Neural crest cell (in vitro differentiated cells): ENCODE measurements at places on chromosomes 2 and 18.

DNA sequence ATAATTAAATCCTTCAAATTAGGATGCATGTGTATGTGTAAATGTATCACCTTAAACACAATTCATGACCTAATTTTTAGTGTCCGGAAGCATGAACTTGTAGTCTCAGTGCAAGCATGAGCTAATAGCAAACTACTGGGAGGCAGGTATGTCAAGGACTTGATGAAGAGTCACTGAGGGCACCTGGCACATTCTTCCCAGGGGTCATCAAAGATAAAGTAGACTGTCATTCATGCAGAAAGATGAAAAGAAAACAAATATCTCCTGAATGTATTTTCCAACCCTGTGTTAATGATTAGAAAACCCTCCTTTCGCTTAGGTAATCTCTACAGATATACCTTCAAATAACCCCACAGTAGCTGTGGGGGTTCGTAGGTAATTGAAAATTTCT, 234.9 kb downstream of the SOCS6 start:
- no peak for DNase-seq

DNA sequence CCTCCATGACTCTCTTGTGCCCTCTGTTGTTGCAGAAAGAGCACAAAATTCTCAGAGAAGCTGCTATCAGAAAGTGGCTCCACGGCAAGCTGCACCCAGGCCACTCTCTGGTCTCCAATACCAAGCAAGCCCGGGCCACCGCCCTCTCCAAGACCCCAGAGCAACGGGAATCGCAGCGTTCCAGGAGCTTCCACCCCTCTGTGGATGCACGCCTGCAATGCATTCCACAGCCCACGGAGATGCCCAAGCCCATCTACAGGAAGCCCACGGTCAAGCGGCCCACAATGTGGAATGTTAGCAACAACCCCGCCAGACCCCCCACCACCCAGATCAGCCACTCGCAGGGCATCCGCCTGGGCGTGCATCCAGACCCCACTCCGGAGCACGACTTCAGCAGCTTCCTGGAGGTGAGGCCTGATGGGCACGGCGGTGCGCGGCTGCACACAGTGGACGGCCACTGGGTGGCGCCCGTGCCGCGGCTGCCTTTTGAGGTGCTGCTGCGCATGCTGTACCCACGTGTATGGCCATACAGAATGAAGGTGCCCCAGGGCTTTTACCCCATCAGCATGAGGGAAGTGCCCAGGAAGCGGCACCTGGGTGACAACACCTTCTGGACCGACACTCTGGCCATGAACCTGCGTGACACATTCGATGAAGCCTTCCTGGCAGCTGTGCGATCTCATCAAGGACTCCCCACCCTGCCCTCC, 6.3 kb downstream of the ANKRD53 start:
- DNase-seq: peak; percentile 62

DNA sequence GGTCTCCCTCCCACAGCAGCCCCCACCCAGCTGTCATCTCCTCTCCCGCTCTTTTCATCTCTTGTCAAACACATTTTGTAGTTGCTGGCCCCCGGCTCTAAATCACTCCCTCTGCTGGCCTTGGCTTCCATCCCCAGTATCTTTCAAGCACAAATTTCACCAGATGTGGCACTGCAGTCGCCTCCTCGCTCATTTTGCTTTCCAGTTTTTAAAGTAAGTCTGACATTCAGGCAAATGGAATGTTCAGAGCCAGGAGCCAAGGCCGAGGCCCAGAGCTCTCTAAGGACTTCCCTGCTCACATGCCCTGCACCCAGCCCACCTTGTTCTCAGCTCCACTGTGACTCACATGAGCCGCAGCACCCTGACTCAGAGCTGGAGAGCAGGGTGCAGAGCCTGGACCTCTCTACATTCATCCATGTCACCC, 158.4 kb downstream of the GALNT14 start:
- no peak for DNase-seq

- no peak for DNase-seq
These were observed 238.2 kb downstream of the CDH7 start for GRCh38 chr18:65988972-65989371.

- no peak for DNase-seq
These were observed 48.6 kb downstream of the ETAA1 start for GRCh38 chr2:67445652-67446268.

DNA sequence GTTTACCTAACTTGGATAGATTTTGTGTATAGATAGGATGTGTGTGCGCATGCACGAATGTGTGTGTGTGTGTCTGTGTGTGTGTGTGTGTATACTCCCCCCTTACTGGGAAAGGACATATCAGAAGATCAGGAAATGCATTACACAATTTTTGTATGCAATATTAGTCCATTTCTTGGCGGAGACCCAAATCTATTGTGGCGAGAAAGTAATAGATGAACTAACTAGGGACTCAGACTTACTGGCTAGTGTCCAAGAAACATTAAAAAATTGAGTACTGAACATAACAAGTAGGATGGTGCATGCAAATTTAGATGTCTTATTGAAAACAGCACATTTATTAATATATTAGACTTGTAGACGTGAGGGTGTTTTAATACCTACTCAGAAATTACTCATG, 1036.5 kb upstream of the FANCL start:
- DNase-seq: no peak

GRCh38 chr2:194591192-194591591, 1065.8 kb upstream of the SLC39A10 start:
- DNase-seq: no peak

DNA sequence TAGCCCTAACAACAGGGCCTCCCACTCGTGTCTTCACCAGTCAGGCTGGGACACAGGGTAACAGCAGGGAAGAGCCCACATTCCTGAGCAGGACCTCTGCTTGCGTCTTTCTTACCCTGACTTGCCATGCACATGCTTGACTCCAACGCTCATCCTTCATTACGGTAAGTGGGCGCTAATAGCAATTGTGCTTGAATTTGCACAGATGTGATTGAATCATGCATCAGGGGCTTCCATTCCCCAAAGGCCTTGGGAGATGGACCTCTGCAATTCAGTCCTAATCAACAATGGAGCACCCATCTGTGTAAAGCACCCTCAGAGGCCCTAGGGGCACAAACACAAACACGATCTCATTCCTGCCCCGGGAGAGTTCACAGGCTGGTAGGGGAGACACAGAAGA, 13.5 kb downstream of the TEX51 start:
- DNase-seq: no peak

GRCh38 chr2:159375241-159375640, 88.7 kb upstream of the WDSUB1 start:
- DNase-seq: no peak

GRCh38 chr2:33321236-33321771, 155.1 kb upstream of the RASGRP3 start:
- DNase-seq: no peak

- DNase-seq: peak; percentile 36
These were observed at the start of gene CIDEA for GRCh38 chr18:12254136-12254819. Gene CIDEA (plus strand): TSS chr18:12254361. CDS start chr18:12254384, 23 bp downstream.

GRCh38 chr2:65425276-65425675, 7.1 kb downstream of the SPRED2 start:
- DNase-seq: no peak

DNA sequence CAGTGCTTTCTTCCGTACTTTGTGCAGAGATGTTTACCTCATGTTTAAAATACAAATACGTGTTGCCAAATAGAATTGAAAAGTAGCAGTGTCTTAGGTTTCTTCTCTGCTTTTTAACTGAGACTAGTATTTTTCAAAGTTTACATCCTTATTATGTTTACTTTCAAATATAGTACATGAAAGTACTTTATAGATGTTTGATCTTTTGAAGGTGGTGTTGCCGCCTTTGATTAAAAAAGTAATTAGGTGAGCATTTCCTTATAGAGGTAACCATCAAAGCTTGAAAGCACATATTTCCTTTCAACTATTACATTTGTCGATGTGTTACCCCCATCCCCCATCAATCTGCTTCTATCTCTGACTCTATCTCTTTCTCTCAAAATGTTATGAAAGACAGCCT, 87.0 kb downstream of the CERS6 start:
- DNase-seq: no peak

- DNase-seq: peak; percentile 67
These were observed 54.8 kb upstream of the CREB1 start for GRCh38 chr2:207474863-207475485.

DNA sequence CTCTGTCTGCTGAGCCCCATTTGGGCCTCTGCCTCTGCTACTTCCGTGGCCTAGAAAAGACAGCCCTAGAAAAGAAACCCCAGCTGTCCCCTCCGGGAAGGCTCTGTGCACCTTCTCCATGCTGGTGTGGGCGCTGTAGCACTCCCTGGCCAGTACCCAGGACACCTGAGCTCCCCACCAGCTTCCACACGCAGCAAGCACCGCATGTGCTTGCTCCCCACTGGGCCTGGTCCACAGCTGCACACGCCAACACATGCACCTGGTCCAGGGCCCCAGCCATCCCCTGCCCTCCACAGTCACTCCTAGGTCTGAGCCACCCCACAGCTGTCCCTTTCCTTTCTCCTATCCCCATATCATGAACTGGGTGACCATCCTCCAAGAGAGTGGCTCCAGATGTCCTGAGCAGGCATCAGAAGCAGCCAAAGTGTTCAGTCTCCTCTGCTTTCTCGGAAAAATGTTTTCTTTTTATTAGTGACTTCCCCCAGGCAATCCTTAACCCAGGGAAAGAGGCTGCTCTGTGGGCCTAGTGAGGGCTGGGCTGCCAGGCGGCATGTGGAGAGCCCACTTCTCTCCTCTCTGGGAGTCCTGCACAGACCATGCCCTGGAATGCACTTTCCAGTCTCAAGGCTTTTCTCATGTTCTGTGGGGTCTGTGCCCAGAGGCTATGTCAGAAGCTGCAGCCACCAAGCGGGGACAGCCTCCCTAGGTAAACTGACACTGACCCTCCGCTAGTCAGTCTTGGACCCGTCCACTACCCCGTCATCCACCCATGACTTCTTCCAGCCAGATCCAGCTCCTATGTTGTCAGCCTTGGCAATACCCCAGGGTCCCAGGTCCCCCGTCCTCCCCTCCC, 133.7 kb downstream of the KLHL29 start:
- no peak for DNase-seq

- DNase-seq: no peak
These were observed 78.1 kb upstream of the TMEM178A start for GRCh38 chr2:39587641-39588040.

GRCh38 chr2:239594019-239594771, 193.4 kb upstream of the HDAC4 start:
- DNase-seq: no peak

DNA sequence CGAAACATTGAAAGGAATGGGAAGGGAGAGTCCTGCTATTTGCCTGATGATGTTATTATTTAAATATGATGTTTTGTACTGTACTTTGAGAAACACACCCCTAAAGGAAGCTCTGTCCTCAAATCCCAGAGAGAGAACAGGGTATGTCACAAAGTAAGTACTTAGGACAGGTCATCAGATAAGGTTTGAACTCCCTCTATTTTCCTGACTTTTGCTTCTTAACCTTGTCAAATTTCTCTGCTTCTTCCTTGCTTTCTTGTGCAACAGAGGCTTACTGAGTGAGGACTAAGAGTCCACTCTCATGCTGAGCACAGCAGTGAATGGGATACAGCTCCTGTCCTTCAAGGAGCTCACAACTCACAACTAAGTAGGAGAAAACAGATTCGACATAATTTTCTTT, 3.7 kb downstream of the DGUOK start:
- DNase-seq: no peak

DNA sequence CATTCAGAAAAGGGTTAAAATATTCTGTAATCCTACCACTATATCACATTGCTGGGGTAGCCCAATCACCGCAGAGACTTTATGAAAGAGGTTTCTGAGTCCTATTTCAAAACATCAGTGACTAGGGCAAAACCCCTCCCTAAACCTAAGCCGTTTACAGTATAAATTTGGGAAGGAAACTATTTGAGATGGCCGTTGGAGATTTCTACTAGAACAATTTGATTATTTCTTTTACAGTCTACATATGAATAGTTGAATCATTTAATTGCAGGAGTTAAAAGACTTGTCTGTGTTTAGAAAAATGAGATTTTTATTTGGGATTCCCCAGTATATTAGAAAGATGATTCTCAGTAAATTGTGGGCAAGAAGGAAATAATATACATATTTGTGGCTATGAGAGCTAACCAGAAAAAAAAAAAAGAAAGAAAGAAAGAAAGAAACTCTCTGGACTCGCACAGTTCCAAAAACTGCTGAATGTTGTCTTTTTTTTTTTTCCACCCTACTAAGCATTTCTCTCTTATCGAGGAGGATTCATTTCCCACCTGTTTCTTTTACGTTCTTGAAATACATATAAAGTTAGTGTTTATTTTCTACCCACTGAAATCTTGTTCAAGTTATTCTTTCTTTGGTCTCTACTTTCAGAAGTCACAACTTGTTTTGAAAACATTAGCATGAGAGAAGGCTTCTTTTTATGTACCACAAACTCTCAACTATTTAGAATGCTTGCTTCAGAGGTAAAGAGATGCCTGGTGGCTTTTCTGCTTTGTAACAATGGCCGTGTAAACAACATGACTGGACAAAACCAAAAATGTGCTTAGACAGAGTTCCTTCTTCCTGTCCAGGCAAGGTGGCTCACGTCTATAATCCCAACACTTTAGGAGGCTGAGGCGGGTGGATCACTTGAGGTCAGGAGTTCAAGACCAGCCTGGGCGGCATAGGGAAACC, 65.9 kb downstream of the BCL2 start:
- no peak for DNase-seq

DNA sequence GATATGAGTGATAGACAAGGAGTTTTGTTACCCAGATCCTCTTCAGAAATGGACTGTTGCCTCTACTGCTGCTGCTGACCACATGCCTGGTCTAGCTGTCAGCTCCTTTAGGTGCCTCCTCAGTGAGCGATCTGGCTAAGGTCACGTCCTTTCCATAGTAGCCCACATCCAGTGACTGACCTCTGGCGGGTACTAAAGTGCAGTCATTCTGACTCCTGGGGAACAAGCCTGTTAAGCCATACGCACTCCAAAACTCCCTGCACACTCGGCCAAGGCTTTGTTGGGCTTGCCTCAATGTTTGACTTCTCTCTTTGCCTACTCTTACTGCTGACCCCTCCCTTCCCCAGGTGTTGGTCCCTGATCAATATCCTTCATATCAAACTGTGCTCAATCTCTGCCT, 685.2 kb downstream of the IRS1 start:
- DNase-seq: no peak

DNA sequence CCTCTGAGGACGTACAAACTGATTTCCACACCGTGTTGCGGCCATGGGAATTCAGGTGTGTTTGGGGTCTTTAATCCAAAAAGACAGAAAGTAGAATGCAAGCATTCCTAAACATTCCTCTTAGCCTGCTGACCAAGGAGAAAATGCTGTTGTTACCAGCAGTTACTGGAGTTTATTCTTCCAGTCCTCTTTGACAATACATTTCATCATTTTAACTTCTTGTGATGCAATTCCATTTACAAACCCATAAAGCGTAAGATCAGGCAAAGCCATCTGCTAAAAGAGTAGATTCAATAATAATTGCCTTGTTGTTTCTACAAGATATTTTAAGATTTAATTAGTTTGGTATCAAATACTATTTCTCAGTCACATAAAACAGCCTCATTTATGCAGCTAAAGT, 32.7 kb downstream of the SPIRE1 start:
- no peak for DNase-seq

GRCh38 chr18:76495435-76496193, 572 bp upstream of the ZNF516 start:
- DNase-seq: peak; percentile 52

- no peak for DNase-seq
These were observed 87.4 kb downstream of the COL6A3 start for GRCh38 chr2:237326266-237327171.
